ENCODE measurements at places on chromosomes 13 and 19.

DNA sequence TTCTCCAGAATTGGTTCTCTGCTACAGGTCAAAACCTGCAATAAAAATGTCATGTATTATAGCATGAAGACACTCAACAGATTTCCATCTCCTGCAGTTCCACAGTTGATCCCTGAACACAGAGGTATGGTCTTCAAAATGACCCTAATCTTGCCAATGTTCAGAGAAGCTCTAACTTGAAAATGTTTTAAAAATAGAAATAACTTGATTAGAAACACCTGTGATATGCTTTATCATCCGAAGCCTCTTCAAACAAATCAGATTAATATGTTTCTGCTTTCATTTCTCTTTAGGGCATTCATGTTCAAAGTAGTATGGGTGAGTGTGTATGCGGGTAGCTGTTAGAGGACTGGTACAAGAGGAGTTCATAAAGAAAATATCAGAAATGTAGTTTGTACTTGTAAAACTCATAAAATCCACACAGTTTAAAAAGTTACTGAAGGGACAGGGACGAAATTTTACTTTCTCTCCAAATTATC is 60.4 kb downstream of the KCNRG start:
- no peak for DNase-seq

DNA sequence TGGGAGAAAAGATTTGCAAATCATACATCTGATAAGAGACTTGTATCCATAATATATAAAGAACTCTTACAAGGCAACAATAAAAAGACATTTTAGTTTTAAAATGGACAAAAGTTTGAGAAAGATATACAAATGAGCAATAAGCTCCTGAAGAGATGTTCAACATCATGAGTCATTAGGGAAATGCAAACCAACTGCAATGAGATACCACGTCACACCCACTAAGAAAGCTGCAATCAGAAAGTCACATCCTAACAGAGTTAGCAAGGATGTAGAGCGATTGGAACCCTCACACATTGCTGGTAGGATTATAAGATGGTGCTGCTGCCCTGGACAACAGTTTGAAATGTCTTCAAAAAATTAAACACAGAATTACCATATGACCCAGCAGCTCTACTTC is 50.3 kb downstream of the GSX1 start:
- DNase-seq: no peak

- no peak for DNase-seq
Measured at GRCh38 chr13:113022745-113023574, 53.9 kb downstream of the MCF2L start.

- no peak for DNase-seq
Measured at GRCh38 chr19:5022066-5022860, 53.4 kb downstream of the KDM4B start.

DNA sequence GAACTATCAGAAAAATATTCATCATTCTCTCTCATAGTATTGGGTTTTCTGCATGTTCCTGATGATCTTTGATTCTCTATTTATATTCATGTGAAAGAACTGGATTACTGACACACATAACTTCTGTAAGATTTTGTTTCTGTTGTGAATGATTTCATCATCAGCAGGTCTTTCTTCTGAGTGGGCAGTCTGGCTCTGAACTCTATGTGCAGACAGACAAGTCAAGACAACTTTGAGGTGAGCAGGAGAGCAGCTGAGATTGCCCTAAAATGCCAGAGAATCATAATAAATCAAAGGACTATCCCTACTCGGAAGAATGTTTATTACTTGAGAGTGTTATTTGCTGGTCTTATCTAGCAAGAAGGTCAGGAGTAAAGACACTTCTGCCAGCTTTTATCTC is 652.1 kb upstream of the GPC6 start:
- DNase-seq: no peak

- DNase-seq: no peak
Measured at GRCh38 chr13:106489849-106490568, 45.5 kb downstream of the EFNB2 start.

DNA sequence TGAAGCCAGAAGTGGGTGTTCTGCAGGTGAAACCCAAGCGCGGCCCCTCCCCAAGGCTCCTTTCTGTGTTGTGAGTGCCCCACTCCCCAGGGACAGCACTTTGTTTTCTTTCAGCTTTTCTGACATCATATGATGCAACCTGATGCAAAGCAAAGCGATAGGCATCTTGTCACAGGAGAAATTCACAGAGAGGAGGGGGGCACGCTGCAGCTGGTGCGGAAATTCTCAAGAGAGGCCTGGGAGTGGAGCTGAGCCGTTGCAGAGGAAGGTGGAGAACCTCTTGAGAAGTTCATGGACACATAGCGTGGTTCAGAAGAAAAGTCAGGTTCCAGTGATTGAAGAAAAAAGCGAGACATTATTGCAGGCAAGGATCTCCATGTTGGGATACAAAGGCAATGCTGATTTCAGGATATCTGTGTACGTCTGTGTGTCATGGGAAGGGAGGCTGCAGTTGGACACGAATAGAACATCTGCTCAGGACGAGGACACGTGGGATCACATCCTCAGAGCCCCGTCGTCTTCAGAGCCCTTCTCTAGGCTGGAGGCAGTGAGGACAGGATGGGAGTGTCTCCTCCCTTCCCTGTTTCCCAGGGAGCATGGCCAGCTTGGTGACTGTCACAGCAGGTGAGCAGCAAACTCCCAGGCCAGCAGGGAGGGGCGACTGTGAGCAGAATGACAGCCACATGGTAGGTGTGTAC is 79.2 kb downstream of the IRS2 start:
- no peak for DNase-seq

- DNase-seq: no peak
Measured at GRCh38 chr13:109569958-109570711, 216.2 kb downstream of the IRS2 start.

DNA sequence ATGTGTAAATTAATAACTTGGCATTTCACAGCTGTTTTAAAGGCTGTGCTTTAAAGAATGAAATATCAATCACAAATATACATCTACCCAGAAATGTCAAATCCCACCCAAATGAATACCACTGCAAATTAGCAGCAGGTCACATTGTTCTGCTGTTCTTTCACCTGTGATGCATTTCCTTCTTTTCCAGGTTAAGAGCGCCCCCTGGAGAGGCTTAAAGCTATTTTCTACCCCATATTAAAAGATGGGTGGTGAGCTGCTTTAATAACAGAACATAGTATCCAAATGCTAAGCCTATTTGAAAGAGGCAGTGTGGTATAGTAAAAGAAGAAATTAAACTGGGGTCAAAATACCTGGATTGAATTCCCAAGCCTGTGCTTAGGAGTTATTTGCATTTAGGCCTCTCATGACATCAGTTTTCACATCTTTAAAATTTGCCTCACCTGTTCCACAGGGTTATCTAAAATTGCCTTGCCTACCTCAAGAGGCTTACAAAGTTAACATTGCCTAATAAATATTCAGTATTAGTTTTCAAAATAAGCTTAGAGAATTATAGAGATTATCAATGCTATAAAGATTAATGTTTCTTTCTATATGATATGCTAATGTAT is 396.9 kb upstream of the SLITRK5 start:
- DNase-seq: peak; percentile 28

- DNase-seq: no peak
Measured at GRCh38 chr19:1455336-1456120, 5.6 kb downstream of the APC2 start.

- no peak for DNase-seq
Measured at GRCh38 chr13:36839281-36839680, 20.3 kb downstream of the RFXAP start.

DNA sequence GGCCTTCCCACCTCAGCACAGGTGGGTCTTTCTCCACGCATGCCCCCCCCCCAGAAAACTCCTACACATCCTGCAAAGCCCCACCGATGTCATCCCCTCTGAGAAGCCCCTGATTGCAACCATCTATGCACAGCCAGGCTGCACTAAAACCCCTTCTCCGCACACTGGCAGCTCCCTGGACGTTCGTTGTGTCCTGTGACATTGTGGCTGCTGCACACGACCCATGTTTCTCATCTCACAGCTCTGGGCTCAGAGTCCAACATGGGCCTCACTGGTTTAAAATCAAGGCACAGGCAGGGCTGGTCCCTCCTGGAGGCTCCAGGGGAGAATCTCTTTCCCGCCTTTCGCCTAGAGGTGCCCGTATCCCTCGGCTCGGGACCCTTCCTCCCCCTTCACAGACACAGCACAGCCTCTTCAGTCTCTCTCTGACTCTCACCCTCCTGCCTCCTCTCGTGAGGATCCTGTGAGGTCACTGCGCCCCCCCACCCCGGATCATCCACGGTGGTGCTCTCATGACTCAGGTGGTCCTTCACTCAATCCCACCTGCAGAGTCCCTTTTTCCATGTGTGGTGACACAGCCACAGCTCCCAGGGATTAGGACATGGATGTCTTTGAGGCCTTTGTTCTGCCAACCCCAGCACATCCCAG is 71.2 kb downstream of the GADD45B start:
- no peak for DNase-seq

DNA sequence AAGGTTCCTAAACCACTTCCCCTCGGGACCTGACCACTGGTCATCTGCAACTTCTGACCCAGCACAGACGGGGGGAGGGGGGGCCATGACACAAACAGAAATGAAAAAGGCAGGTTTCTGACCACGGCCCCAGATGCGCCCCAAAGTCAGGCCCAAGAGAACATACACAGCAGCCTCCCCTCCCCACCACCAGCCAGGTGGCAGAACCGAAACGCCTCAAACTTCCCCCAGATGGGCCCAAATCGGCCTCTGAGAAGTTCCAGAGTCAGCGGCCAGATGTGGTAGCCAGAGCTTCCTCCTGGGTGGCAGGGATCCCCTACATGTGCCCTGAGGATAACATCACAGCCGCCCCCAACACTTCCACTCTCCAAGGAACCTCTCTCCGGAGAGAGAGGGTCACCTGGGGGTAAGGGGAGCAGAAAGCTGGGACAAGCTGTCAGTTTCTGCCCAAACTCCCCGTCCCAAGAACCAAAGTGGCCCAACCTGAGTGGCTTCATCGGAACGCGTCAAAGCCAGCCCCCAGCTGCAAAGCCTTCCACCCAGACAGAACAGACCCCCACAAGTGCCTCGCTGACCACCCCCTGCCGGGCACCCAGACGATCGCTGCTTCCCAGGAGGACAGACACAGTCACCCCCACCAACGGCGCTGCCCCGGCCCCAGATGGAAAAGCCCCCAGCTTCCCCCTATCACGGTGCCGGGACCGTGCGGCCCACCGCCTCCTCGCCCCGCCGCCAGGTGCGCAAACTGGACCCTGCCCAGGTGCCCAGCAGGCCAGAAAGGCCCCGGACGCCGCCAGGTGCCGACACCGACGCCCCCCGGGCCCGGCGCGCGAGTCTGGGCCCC is 800 bp downstream of the ELL start:
- DNase-seq: no peak

GRCh38 chr13:49185264-49185663 is 34.9 kb upstream of the MLNR start:
- no peak for DNase-seq

DNA sequence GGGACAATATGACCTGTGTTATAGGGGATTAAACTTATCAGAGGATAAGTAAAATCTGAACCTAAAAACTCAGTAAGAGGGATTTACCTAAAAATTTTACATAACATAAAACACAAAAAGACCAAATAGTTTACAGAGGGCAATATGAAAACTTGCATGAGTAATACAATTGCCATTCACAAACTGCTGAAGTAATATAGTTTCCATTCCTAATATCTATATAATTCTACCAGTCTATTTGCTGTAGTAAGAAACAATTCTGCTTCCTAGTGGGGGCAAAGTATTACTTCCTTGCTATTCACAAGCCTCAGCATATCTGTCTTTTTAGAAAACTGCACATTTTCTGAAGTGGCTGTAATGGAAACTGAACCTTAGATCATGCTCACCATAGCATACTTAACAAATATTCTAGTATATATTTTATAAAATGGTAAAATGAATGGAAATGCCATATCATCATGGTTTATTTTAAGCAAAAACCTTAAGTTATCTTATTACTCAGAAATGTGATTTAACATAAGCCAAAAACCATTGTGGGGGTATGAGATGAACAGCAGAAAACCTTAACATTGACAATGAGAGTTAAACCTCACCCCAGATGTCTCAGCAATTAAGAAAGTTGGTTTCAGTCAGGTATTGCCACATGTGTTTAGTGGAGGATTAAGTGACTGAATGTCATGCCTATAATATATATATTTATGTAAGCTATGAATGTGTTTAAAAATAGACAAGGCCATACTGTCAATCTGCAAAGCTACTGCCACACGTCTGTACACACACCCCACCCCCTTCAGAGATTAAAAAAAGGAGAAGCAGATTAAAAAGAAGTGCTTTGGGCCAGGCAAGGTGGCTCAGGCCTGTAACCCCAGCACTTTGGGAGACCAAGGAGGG is 136.8 kb downstream of the MIPEP start:
- no peak for DNase-seq

DNA sequence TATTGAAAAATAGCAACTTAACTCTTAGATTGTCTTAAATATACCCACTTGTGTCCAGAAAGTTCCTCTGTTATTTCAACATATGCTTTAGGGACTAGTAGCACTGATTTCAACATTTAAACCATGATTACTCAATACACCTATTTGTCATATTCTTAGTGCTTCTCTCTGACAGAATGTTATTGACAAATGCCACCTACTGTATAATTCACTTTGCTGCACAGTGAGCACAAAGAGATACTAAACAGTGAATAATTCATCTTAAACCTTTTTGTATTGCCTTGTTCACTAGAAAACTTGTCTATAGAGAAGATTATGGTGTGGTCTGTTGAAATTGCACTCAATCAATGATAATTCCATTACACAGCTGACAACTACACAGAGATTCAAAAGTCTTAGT is 692.6 kb downstream of the PCDH17 start:
- DNase-seq: no peak

DNA sequence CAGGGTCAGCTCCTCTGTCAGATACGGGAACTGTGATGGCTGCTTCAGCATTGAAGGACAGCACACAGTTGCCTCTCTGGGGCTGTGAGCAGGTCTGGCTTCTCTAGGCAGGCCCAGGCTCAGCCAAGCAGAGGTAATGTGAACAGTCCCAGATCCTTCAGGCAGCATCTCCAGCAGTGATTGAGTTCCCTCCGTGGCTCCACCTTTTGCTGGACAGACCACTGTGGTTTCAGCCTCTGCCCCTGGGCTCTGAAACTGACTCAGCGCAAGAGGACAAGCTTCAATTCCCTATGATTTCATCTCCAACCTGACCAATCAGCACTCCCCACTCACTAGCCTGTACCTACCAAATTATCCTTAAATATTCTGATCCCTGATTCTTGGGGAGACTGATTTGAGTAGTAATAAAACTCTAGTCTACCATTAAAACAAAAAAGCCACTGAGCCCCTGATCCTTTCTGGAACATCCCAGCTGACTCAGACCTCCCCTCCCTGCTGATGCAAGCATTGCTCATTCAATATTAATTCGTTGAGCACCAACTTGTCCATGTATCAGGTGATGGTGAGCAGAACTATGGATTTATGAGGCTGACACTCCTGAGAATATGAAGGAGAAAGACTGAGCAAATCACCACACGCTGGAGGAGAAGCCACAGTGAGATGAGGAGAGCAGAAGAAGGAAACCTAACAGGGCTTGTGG is 16.7 kb downstream of the GSX1 start:
- no peak for DNase-seq

GRCh38 chr13:113975416-113975815 is 1.5 kb upstream of the C13orf46 start:
- no peak for DNase-seq

- DNase-seq: no peak
Measured at GRCh38 chr13:42361701-42362100, 89.7 kb downstream of the AKAP11 start.

Measured in midbrain (tissue), 1 donor.